ENCODE measurements at places on chromosomes 13 and 19.

DNA sequence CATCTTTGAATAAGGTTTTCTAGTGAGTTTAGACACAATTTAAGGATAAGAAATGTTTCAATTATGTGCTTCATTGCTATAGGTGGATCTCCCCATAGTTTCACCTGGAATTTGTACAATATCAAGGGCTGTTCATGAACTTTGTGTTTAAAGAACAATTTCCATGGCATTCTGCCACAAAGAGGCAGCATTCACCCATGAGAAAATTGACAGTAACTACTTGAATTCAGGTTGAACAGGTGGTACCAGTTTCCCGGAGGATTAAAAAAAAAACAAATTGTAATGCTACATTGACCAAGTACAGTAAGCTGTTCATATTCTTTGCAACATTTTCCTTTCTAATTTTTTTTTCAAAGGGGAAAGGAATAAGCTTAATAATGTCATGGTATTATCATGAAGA lies 9.1 kb downstream of the SLITRK5 start:
- DNase-seq, result no peak
- no peak overlapping the region for H3K4me3 ChIP-seq
- peaks cover 2% of the 10 kb centered on the region for H3K4me1 ChIP-seq
- H3K27me3 ChIP-seq, result peaks cover 6% of the 10 kb centered on the region
- H3K36me3 ChIP-seq, result no peaks in the 10 kb centered on the region
- H3K27ac ChIP-seq, result no peak overlapping the region

GRCh38 chr19:46472592-46472991 lies 1.2 kb upstream of the PNMA8A start:
- peaks cover 50% of the 10 kb centered on the region for H3K4me1 ChIP-seq
- no peaks in the 10 kb centered on the region for H3K27me3 ChIP-seq
- H3K27ac ChIP-seq, result peak overlapping the region; percentile 94
- no peaks in the 10 kb centered on the region for H3K36me3 ChIP-seq
- DNase-seq, result no peak

DNA sequence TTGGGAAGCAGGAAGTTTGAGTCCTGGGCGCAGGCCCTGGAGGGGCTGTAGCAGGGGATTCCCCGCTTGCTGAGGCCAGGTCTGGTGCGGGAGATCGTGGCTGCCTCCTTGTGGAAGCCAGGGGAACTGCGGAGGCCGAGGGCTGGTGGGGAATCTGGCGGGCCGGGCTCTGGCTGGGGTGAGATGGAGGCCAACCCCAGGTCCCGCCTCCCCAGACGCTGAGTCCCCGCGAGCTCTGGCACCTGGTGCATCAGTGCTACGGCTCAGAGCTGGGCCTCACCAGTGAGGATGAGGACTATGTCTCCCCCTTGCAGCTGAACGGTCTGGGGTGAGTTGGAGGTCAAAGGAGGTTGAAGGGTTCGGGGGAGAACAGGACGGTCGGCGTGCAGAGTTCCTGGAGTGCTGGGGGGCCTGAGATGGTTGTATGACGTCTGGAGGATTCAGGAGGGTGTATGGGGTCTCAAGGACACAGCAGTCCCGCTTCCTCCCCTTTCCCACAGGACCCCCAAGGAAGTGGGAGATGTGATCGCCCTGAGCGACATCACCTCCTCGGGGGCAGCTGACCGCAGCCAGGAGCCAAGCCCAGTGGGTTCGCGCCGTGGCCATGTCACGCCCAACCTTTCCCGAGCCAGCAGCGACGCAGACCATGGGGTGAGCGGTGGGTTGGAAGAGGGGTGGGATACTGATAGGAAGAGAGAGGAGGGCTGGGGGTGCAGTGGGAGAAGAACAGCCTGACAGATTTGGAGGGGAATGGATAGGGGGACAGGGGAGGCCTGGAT lies 13.1 kb downstream of the GRAMD1A start:
- peaks cover 77% of the 10 kb centered on the region for H3K36me3 ChIP-seq
- no peaks in the 10 kb centered on the region for H3K4me1 ChIP-seq
- peak; percentile 86 for DNase-seq
- no peak overlapping the region for H3K4me3 ChIP-seq
- H3K27ac ChIP-seq, result no peak overlapping the region

- no peak overlapping the region for H3K27ac ChIP-seq
- H3K27me3 ChIP-seq, result no peaks in the 10 kb centered on the region
- no peak overlapping the region for H3K4me3 ChIP-seq
- DNase-seq, result no peak
Observed at GRCh38 chr19:35224681-35225571, 3.6 kb downstream of the FAM187B start.

- H3K4me1 ChIP-seq, result peaks cover 4% of the 10 kb centered on the region
- no peaks in the 10 kb centered on the region for H3K27me3 ChIP-seq
- H3K4me3 ChIP-seq, result no peak overlapping the region
- no peak overlapping the region for H3K27ac ChIP-seq
- H3K36me3 ChIP-seq, result no peaks in the 10 kb centered on the region
Observed at GRCh38 chr13:27401210-27401609, 23.2 kb upstream of the GTF3A start.

DNA sequence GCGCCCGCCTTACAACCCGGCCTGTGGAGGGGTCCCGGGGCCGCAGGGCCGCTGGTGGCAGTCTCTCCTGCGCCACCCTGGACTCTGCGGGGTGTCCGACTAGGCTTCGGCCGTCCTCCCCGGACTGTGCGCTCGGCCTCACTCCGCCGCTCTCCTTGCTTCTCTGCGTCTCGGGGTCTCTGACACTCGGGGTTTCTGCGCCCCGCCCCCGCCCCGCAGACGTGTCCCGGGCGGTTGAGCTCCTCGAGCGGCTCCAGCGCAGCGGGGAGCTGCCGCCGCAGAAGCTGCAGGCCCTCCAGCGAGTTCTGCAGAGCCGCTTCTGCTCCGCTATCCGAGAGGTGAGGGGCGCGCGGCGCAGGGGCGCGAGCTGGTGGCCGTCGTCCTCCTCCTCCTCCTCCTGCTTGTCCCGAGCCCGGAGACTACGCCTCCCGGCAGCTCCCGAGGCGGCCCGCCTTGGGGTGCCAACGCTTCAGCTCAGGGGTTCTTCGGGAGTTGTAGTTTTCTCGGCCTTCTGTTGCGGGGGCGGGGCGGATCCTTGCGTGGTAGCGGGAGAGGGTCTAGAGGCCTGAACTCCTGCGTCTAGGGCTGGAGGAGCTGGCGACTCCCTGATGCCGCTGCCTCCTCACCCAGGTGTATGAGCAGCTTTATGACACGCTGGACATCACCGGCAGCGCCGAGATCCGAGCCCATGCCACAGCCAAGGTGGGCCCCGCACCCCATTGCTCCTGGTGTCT lies 627 bp downstream of the LIN7B start:
- H3K36me3 ChIP-seq, result no peaks in the 10 kb centered on the region
- peak overlapping the region; percentile 72 for H3K27ac ChIP-seq
- H3K4me3 ChIP-seq, result peak overlapping the region; percentile 99
- no peaks in the 10 kb centered on the region for H3K27me3 ChIP-seq
- peaks cover 14% of the 10 kb centered on the region for H3K4me1 ChIP-seq

DNA sequence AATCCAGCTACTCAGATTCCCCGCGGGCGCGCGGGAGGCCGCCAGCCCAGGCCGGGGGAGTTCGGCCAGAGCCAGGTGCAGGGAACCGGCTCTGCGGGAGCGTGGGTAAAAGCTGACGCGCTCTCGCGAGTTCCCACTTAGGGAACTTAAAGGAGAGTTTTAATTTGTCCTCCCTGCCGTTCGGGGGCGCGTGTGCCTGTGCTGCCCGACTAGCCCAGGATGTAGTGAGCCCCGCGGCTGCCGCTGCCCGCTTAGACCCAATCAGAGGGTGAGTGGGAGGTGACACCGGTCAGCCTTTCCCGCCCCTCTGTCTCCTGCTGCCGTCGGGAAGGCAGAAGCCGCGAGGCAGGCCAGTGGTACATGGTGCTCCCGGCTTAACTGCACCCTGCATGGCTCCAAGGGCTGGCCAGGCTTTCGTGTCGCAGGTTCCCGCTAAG lies 36.0 kb upstream of the NEK3 start:
- H3K27ac ChIP-seq, result peak overlapping the region; percentile 72
- no peaks in the 10 kb centered on the region for H3K36me3 ChIP-seq
- no peaks in the 10 kb centered on the region for H3K27me3 ChIP-seq

DNA sequence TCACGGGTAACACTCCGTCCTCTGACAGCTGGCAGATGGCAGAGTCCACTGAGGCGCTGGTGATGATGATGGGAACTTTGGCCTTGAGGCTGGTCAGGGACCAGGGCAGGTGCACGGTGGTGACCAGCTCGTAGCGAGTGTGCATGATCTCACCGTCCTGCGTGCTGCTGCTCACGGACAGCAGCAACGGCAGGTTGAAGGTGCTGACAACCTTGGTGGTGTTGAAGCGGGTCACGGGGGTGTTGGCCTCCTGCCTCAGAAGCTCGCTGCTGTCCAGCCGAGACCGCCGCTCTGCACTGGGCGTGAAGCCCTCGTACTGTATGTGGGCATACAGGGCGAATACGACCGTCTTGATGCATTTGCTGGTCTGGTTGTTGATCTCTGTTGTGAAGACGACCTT lies 11.6 kb downstream of the ARRDC5 start:
- no peaks in the 10 kb centered on the region for H3K4me1 ChIP-seq
- H3K4me3 ChIP-seq, result no peak overlapping the region
- no peak overlapping the region for H3K27ac ChIP-seq
- no peaks in the 10 kb centered on the region for H3K36me3 ChIP-seq
- H3K27me3 ChIP-seq, result no peaks in the 10 kb centered on the region

DNA sequence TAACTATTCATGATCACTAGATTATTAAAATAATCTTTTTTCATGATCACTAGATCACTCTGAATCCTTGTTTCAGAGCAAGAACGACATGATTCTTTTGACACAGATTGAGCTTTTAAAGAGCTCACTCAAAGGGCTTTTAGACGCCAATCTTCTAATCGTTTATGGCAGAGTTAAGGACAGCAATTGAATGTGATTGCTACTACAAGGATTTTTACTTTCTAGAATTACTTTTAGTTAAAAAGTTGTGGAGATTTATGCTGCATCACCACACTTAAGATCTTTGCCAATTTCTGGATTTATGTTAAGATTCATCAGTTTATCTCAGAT lies 1.3 kb downstream of the EXOSC8 start:
- no peaks in the 10 kb centered on the region for H3K27me3 ChIP-seq
- DNase-seq, result no peak
- H3K4me3 ChIP-seq, result no peak overlapping the region
- no peak overlapping the region for H3K27ac ChIP-seq

- no peak overlapping the region for H3K27ac ChIP-seq
- H3K27me3 ChIP-seq, result no peaks in the 10 kb centered on the region
- no peaks in the 10 kb centered on the region for H3K36me3 ChIP-seq
Observed at GRCh38 chr13:32932376-32932775, 83.8 kb upstream of the KL start.

DNA sequence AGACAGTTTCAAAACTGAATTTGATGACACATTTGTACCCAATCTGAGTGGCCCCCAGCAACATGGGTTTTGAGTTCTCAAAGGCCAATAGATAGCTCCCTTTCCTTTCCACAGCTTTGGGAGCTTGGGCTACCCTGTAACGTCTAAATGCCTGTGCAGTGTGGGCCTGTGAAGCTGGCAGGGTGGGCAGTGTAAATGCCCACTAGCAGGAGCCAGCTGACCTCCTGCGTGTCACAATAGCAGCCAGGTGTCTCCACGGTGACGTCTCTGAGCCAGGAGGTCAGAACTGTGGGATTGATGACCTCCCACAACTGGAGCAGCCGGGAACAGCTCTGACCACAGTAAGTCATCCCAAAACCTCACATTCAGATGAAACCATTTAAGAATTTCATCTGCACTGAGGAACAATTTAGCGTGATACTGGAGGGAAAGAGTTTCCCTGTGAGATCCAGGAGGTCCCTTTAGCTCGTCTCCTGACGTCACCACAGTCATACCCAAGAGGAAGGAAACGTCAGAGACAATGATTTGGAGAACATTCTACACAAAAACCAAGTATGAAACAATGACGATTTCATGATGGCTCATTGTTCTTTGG lies at the start of gene IPO5:
Gene IPO5 (plus strand): TSS at position 300 of the 595 bp plus-strand sequence. CDS start 23,022 bp downstream, outside the sequence.
- H3K4me3 ChIP-seq, result no peak within 1 kb of the TSS

DNA sequence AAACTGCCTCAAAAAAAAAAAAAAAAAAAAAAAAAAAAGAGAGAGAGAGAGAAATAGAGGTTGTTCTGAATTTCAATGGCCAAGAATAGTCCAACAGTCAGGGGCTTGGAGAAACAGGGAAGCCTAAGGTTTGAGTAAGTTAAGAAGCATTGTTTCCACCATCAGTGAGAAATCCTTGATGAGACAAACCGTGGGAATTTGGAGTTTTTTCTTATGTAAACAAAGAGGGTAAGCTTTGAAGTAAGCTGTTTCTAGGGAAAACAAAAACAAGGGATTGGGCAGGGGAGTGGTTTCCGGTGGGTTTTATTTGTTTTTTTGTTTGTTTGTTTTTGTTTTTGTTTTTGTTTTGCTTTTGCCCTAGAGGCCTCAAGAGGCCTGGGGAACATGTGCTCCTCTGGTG lies 11.2 kb upstream of the ERVV-1 start:
- H3K27me3 ChIP-seq, result no peaks in the 10 kb centered on the region
- H3K4me1 ChIP-seq, result no peaks in the 10 kb centered on the region
- H3K27ac ChIP-seq, result no peak overlapping the region
- no peaks in the 10 kb centered on the region for H3K36me3 ChIP-seq
- H3K4me3 ChIP-seq, result no peak overlapping the region

- no peak overlapping the region for H3K4me3 ChIP-seq
- H3K36me3 ChIP-seq, result peaks cover 79% of the 10 kb centered on the region
- no peaks in the 10 kb centered on the region for H3K27me3 ChIP-seq
Observed at GRCh38 chr19:42207767-42208271, 9.7 kb downstream of the DEDD2 start.

- H3K4me1 ChIP-seq, result no peaks in the 10 kb centered on the region
- H3K36me3 ChIP-seq, result no peaks in the 10 kb centered on the region
- H3K4me3 ChIP-seq, result no peak overlapping the region
- no peak for DNase-seq
Observed at GRCh38 chr13:41284512-41285288, 21.3 kb upstream of the MTRF1 start.

DNA sequence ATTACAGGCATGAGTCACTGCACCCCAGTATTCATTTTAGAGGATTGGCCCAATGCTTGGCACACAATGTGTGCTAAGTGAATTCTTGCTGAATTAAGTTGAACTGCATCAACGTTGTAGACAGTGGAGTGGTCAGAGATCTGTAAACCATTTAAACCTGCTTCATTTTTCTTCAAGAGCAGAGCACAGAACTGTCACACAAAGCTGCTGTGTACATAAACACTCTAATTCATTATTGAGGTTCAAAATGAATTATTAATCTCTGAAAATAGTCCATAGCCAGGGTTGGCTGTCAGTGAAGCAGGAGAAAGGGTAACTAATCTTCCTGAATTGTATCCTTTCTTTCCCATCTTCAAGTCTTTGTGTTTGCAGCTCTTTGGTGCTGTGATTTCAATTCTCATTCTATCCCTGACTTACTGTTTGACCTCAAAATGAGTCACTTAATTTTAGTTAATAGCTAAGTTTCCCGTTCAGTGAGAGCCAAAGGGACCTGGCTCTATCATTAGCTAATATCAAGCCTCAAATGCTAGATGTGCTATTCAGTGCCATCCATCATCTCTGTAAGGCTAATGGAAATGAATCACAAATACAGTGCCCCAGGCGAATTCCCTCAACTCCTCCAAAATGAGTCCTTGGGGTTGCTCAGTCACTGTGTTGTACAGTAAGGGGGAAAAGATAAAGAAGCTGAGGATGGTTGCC lies 77.0 kb upstream of the TSC22D1 start:
- no peak for DNase-seq
- no peak overlapping the region for H3K27ac ChIP-seq
- no peak overlapping the region for H3K4me3 ChIP-seq
- H3K36me3 ChIP-seq, result no peaks in the 10 kb centered on the region

All from ascending aorta (tissue), 2 donors.